GM23248 (cell line): ENCODE measurements at places on chromosomes 11 and 22.

- no peak for DNase-seq
Measured at GRCh38 chr22:48953103-48953720, 874.5 kb downstream of the BRD1 start.

DNA sequence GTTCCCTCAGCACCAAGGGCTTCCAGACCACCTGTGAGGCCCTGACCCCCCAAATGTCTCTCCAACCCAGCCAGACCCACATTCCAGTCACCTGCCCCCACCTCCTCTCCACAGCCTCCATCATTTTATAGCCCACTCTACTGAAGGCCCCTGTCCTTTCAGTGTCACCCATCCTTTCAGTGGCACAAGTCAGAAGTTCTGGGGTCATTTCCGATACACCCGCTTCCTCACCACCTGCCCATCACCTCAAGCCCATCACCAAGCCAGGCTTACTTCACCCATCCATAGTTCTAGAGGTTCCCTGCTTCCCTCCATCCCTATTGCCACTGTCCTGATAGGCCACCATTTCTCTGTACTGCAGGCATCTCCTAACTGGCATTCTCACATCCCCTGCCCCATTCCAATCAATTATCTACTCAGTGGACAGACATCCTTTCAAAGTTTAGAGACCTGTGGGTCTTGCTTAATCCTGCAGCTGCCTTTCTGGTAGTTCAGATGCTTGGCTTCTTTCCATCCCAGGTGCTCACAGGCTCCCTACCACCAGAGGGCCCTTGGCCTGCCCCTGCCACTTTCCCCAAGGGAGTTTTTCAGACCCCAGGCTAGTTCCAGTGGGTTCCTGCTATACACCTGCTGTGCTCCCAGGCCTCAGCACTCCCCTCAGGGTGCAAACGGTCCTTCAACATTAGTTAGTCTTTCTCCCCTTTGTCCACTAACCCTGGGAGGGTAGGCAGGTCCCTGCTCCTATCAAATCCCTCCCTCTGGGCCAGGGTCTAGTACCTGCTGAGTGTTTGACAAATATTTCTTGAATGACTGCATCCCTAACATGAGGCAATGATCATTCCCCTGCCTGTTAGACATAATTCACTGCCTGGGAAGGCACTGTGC lies 7.6 kb downstream of the KCNQ1OT1 start:
- DNase-seq = no peak

GRCh38 chr11:43983221-43983810 lies 40.9 kb downstream of the C11orf96 start:
- peak; percentile 47 for DNase-seq

DNA sequence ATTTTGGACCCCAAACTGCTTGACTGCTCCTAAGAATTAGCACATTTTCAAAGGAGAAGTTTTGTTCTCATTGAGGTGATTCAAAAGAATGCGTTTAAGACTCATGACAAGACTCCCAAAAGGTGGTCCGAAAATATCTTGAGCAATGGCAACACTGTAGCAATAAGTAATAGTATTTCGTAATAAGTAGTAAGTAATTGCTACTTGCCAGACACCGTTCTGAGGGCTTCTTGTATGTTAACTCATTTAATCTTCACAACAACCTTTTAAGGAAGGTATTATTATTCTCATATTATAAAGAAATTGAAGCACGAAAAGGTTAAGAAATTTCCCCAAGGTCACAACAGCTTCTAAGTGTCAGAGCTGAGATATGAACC lies 184.0 kb upstream of the SORL1-AS1 start:
- no peak for DNase-seq

DNA sequence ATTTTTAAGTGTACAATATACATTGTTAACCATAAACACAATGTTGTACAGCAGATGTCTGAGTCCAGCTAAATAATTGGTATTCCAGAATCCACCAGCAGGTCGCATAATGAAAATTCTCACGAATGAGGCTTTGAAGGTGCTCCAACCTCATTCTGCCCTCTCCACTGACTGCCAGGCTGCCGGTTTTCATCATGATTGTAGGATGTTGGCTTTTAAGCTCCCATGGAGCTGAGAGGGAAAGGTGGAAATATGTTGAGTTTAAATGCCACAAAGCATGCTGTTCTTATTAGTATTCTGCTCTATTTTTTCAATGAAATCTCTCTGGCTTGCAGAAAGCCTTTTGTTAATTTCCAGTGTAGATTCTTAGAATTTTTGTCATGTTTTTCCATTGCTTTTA lies 337.2 kb upstream of the DDI1 start:
- peak; percentile 36 for DNase-seq

DNA sequence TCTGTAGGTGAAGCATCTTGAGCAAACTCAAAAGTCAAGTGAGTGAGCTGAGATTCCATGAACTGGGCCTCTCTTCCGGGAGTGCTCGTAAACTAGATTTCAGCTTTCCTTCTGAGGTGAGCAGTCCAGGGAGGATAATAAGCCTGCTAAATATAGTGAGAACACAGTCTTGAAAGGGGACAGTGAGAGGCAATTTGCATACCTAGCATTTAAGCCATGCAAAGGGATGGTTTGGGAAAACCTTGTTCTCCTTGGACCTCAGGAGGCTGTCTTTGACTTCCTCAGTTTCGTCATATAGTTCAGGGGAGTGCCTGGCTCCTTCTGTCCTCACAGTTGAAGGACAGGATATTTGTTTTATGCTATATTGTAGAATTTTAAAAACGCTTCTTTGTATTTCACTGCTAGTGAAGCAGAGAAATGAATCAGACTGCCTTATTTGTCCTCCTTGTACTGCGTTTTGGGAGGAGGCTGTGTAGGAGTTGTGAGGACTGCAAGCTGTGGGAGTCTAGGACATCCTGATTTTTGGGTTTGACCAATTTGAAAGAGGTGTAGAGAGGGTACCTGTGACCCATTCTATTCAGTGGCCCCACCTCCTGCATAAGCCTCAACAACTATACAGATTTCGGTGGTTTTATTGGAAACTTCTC lies 11.0 kb upstream of the SORL1-AS1 start:
- no peak for DNase-seq

- DNase-seq = no peak
Measured at GRCh38 chr11:59426361-59427067, at the start of gene OR5A2. TSS of gene OR5A2 (minus strand) at chr11:59426413. CDS start at chr11:59422953, 3,460 bp downstream.

GRCh38 chr22:42132457-42132856 lies 1.8 kb upstream of the CYP2D6 start:
- DNase-seq = no peak

GRCh38 chr11:95344932-95345642 lies 114.1 kb upstream of the SESN3 start:
- DNase-seq = no peak

DNA sequence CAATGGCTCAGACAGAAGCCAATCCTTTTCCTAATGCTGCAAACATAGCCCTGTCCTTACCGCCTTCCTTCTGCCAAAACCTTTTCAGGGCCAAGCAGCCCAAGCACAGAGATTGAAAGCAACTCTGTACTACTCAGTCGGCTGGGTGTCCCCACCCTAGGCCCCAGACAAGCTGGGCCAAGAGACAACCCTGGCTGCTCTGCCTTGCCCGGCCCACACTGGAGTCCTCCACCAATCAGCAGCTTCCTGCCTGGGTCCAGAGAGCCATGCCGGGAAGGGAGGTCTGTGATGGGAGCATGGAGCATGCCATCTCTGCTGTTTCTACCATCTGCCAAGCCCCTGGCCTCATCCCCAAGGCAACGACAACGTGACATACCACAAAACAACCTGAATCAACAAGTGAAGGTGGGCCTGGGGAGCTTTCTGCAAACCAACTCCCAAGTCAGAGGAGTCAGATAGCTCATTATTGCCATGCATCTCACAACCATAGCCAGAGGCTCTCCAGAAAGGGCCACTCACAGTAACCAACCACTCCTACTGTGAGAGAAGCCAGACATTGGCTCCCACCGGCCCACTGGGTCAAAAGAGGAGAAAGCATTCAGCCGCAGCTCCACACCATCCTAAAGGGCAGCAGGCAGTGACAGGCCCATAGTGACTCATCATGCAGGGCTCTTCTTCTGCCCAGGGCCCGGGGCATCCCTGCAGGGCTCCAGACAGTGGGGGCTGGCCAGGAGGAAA lies 18.2 kb downstream of the PATZ1 start:
- DNase-seq = no peak

- DNase-seq = peak; percentile 91
Measured at GRCh38 chr11:74849525-74850391, 99.1 kb downstream of the XRRA1 start.

DNA sequence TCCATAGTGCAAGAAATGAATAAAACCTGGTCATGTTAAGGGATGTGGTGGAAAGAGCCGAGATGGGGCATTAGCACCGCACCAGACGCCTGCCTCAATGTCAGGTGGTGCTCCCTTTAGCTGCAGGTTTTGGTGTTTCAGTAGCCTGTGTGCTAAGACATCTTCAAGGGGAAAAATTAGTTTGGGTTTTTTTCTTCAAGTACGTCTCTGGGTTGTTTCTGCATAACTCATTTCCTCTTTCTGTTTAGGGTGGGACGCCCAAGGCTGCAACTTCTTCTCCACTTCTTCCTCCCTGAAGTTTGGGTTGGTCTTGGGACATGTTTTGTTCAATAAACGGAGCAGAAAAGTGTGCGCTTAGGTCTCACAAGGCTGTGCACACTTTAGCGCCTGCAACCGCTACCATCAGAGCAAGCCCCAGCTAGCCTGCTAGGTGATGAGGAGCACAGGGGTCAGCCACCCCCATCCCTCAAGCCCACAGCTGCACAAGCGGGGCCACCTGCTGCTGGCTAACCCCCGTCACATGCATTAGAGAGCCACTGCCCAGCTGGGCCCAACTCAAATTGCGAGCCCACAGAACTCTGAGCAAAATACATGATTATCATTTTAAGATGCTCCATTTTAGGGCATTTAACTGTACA lies 1495.7 kb downstream of the TBC1D22A start:
- no peak for DNase-seq
